ENCODE measurements at places on chromosomes 3 and 15.
A peak's percentile ranks its signal among the peaks of the same experiment; 100 is the strongest.

DNA sequence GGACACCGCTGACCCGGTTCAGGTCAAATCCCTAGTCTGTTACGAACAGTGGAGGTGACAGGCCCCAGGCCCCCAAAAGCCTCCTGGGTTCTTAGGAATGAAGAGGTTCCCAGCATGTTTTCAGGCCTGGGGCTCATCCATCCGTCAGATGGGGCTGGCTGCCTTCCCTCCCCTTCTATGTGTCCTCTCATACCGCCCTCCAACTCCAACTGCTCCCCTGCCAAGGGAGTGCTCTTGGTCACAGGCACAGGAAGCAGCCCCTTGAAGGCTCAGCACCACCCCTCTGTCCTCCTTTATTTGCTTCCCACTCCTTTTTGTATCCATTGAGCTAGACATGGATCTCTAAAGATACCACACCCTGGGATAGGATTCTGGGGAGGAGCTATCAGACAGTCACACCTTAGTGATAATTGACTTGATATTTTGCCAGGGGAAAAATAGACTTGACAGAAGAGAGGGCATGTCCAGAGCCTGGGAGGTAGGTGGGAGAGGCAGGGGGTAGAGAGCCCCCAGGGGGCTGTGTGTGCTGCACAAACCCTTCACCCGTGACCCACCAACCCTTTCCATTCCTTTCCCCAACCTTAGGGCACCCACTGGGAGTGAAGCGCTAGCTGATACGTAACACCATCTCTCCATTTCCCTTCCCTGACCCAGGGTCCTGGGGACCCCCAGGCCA lies 10.7 kb upstream of the CSPG4 start:
- peaks cover 5% of the 10 kb centered on the region for H3K4me1 ChIP-seq
- H3K4me3 ChIP-seq, result no peak overlapping the region
- no peak for DNase-seq

DNA sequence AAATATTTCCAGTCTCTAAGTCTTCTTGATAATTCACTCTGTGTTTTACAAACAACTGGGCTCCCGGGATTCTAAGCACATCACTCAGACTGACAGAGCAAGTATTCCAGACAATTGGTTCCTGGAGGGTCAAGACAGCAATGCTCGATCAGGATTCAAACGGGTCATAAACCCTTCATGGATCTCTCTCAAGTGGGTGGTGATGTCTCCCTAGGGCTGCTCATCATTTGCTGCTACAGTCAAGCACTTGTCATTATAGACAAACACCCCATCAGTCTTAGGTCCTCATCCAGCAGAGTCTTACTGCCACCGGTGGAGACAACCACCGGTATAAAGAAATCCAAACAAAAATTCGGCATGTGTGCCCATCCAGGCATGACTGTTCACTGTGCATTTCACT lies 921.1 kb downstream of the FHIT start:
- H3K27ac ChIP-seq, result no peak overlapping the region
- no peaks in the 10 kb centered on the region for H3K27me3 ChIP-seq
- H3K4me3 ChIP-seq, result no peak overlapping the region
- DNase-seq, result no peak
- peaks cover 4% of the 10 kb centered on the region for H3K36me3 ChIP-seq

DNA sequence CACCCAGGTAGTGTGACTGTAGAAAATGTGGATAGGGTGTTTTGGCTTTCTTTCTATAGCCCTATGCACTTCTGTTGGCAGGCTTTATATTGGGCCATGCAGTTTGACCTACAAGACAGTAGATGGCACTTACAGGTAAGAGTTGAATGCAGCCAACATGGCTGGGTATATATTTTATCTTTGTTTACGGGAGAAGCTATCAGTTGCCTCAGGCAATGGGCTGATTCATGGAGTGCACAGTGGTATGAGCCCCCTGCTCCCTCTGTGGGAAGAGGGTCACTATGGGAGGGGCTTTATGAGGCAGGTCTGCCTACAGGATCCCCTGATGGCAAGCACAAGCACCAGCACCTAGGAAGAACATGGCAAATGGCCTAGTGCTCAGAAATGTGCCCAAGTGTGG lies 301.2 kb upstream of the CDIN1 start:
- no peaks in the 10 kb centered on the region for H3K4me1 ChIP-seq
- no peak overlapping the region for H3K4me3 ChIP-seq
- H3K27ac ChIP-seq, result no peak overlapping the region
- H3K36me3 ChIP-seq, result no peaks in the 10 kb centered on the region
- H3K27me3 ChIP-seq, result no peaks in the 10 kb centered on the region
- DNase-seq, result no peak

DNA sequence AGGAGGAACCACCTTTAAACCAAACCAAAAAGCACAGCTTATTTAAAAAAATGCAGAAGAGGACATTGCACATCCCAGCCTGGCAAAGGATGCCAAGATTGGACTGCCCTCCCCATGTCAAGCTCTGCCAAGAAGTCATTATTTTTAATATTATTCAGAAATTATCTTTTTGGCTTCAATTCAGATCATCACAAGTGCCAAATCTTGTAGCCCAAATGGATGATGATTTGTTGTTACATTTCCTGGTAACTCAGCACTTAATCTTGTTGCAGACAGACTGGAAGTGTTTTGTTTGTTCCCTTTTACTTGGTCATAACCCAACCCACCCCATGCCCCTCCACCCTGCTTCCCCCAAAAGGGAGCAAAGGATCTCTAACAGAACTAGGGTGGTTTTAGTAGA lies 28.1 kb upstream of the LXN start:
- H3K4me3 ChIP-seq, result no peak overlapping the region
- no peak overlapping the region for H3K27ac ChIP-seq
- no peaks in the 10 kb centered on the region for H3K27me3 ChIP-seq
- peaks cover 10% of the 10 kb centered on the region for H3K36me3 ChIP-seq

GRCh38 chr3:98782824-98783500 lies 19.8 kb downstream of the ST3GAL6 start:
- H3K4me3 ChIP-seq, result no peak overlapping the region
- H3K4me1 ChIP-seq, result peaks cover 46% of the 10 kb centered on the region
- no peaks in the 10 kb centered on the region for H3K36me3 ChIP-seq
- H3K27me3 ChIP-seq, result peaks cover under 1% of the 10 kb centered on the region
- H3K27ac ChIP-seq, result no peak overlapping the region

GRCh38 chr3:16885593-16886302 lies 993 bp downstream of the PLCL2 start:
- no peak for DNase-seq
- peaks cover 50% of the 10 kb centered on the region for H3K4me1 ChIP-seq
- H3K27ac ChIP-seq, result peak overlapping the region; percentile 80
- peak overlapping the region; percentile 90 for H3K4me3 ChIP-seq
- peaks cover 7% of the 10 kb centered on the region for H3K36me3 ChIP-seq

GRCh38 chr15:90814191-90814821 lies 54.1 kb upstream of the FURIN start:
- DNase-seq, result no peak
- no peaks in the 10 kb centered on the region for H3K27me3 ChIP-seq
- H3K27ac ChIP-seq, result peak overlapping the region; percentile 97
- peak overlapping the region; percentile 52 for H3K4me3 ChIP-seq
- peaks cover 67% of the 10 kb centered on the region for H3K36me3 ChIP-seq

- H3K4me1 ChIP-seq, result peaks cover 12% of the 10 kb centered on the region
- DNase-seq, result no peak
- peaks cover 16% of the 10 kb centered on the region for H3K36me3 ChIP-seq
- H3K27ac ChIP-seq, result no peak overlapping the region
- no peak overlapping the region for H3K4me3 ChIP-seq
Measured at GRCh38 chr3:172325461-172325860, 122.8 kb downstream of the GHSR start.

GRCh38 chr3:173006006-173006405 lies 135.0 kb downstream of the SPATA16 start:
- peaks cover 3% of the 10 kb centered on the region for H3K4me1 ChIP-seq
- no peak overlapping the region for H3K4me3 ChIP-seq
- no peaks in the 10 kb centered on the region for H3K27me3 ChIP-seq

GRCh38 chr3:136279092-136279491 lies 29.0 kb downstream of the PCCB start:
- H3K27ac ChIP-seq, result no peak overlapping the region
- no peak overlapping the region for H3K4me3 ChIP-seq
- no peaks in the 10 kb centered on the region for H3K27me3 ChIP-seq
- H3K4me1 ChIP-seq, result peaks cover 4% of the 10 kb centered on the region
- no peak for DNase-seq
- peaks cover 67% of the 10 kb centered on the region for H3K36me3 ChIP-seq

- H3K36me3 ChIP-seq, result no peaks in the 10 kb centered on the region
- no peak overlapping the region for H3K4me3 ChIP-seq
- no peaks in the 10 kb centered on the region for H3K4me1 ChIP-seq
Measured at GRCh38 chr3:82978368-82978767, 1216.9 kb upstream of the GBE1 start.

GRCh38 chr15:58201516-58201915 lies 63.3 kb downstream of the AQP9 start:
- no peaks in the 10 kb centered on the region for H3K4me1 ChIP-seq
- H3K36me3 ChIP-seq, result no peaks in the 10 kb centered on the region
- DNase-seq, result no peak
- H3K4me3 ChIP-seq, result no peak overlapping the region
- peaks cover 35% of the 10 kb centered on the region for H3K27me3 ChIP-seq

DNA sequence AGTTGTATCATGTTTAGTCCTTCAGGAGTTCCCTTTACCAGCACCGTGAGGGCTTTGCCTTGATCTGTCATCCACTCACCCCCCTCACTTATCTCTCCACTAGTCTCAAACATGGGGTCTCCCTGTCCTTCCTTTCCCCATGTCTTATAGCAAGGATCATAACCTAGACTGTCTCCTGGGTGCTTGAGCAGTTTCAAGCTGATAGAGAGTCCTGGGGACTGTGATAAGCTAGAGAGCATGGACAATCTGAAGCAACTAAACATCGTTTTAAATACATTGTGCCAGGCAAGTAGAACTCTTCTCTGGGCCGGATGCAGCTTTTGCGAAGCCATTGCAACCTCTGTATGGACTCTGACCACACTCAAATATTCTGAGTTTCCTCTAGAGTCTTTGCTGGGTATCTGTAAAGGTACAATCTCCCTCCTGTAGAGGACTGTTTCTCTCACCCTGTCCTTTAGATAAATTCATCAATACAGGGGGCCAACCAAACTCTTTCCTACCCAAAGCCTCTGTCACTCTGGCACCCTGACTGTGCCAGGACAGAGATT lies 684.6 kb upstream of the NR2F2 start:
- H3K27me3 ChIP-seq, result peaks cover 5% of the 10 kb centered on the region
- H3K36me3 ChIP-seq, result no peaks in the 10 kb centered on the region
- H3K4me1 ChIP-seq, result no peaks in the 10 kb centered on the region
- H3K27ac ChIP-seq, result no peak overlapping the region
- no peak for DNase-seq
- no peak overlapping the region for H3K4me3 ChIP-seq

DNA sequence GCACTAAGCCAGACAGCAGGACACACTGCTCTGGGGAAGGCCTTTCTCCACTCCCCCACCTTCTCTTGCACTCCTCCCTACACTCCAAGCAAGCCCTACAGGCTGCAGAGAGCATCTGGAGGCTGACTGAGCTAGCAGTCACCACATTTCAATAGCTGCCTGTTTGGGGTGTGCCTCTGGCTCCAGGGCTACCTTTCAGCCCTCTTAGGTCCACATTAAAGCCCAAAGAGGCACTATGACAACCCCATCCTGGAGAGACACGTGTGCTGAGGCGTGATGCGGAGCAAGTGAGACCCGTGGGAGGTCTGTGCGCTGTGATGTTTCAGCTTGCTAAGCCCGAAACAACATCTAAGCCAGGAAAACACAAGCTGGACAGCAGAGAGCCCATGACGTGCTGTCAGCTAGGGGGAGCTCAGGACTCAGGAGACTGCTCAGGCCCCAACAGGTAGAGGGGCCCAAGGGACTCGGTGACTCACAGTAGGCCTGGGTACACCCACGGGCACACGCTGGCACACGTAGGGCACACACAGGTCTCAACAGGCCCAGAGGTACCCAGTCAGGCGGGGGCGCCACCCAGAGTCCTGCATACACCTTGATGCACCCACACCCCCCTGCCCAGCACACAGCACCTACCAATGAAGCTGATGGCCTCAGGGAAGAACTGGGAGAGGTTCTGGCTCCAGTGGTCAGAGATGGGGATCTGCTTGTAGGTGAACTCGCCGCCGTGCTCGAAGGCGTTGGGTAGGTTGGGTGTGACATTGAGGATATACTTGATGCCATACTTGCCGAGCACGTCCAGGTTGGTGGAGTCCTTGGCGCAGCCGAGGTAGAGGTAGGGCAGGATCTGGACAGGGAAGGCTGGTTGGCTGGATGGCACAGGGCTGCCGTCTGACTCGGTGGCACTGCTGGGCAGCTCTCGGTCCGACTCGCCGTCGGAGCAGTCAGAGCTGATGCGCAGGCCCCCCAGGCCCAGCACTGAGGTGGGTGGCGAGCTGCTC lies 2.8 kb downstream of the DUSP7 start:
- H3K4me3 ChIP-seq, result peak overlapping the region; percentile 88
- DNase-seq, result peak; percentile 33
- peaks cover 57% of the 10 kb centered on the region for H3K36me3 ChIP-seq
- H3K27me3 ChIP-seq, result no peaks in the 10 kb centered on the region
- peak overlapping the region; percentile 90 for H3K27ac ChIP-seq
- peaks cover 35% of the 10 kb centered on the region for H3K4me1 ChIP-seq

GRCh38 chr15:74328331-74329056 lies 39.0 kb downstream of the CYP11A1 start:
- DNase-seq, result no peak
- H3K27ac ChIP-seq, result no peak overlapping the region
- peaks cover 4% of the 10 kb centered on the region for H3K27me3 ChIP-seq
- H3K4me3 ChIP-seq, result no peak overlapping the region
- H3K36me3 ChIP-seq, result no peaks in the 10 kb centered on the region

DNA sequence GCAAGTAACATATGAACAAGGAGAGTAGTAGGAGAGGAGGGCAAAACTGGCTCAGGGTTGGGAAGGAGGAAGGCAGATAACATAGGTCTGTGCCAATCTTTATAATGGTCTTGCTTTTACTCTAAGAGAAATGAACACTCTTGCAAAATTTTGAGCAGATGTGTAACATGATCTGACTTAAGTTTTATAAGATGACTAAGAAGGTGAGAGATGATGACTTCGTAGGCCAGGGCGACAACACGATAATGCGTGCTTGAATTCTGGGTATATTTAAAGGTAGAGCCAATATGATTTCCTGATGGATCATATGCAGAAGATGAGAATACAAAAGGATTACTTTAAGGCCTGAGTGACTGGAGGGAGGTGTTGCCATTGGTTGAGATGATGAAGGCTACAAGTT lies 265.4 kb upstream of the KCNMB2 start:
- no peak for DNase-seq
- H3K27ac ChIP-seq, result no peak overlapping the region
- H3K4me1 ChIP-seq, result no peaks in the 10 kb centered on the region
- H3K27me3 ChIP-seq, result no peaks in the 10 kb centered on the region
- H3K4me3 ChIP-seq, result no peak overlapping the region
